Stimulated activated CD4-positive, alpha-beta T cell treated with anti-CD3 and anti-CD28 coated beads, Interleukin-12 subunit alpha, Interleukin-12 subunit beta, amount 100 ng/mL, for 48 hours (primary cell): ENCODE measurements at places on chromosomes 16 and 17.
A peak's percentile ranks its signal among the peaks of the same experiment; 100 is the strongest.

GRCh38 chr16:57786632-57787518, 15.4 kb downstream of the KIFC3 start:
- DNase-seq: no peak

DNA sequence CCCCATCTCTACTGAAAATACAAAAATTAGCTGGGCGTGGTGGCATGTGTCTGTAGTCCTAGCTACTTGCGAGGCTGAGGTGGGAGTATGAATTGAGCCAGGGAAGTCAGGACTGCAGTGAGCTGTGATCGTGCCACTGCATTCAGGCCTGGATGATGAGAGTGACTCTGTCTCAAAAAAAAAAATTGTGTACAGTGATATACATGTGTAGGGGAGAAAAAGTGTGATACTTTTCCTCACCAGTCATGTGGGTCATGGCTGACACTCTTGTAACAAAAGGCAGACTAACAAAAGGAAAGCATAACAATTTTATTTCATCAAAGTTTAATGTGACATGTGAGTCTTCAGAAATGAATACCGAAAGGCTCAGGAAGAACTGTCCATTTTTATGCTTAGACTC, 2.0 kb upstream of the ABCC12 start:
- DNase-seq: no peak

- no peak for DNase-seq
Observed at GRCh38 chr17:8749616-8750015, 5.0 kb upstream of the CCDC42 start.

GRCh38 chr17:67518876-67519275, 141.8 kb downstream of the PITPNC1 start:
- no peak for DNase-seq

DNA sequence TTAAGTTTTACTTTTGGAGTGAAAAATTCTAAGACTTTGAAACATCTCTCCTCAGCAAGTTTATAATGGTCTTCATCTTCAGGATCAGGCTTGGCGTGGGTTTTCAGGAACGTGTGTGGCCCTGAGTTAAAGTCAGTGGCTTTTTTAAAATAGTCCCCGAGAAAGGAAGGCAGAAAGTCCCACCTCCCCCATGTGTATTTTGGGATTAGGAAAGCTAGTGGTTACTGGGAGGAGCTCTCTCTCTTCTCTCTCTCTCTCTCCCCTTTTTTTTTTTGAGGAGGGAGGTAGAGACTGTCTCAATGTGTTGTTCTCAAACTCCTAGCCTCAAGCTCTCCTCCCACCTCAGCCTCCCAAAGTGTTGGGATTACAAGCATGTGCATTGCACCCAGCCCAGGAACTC, 213.2 kb downstream of the IRX3 start:
- DNase-seq: no peak

DNA sequence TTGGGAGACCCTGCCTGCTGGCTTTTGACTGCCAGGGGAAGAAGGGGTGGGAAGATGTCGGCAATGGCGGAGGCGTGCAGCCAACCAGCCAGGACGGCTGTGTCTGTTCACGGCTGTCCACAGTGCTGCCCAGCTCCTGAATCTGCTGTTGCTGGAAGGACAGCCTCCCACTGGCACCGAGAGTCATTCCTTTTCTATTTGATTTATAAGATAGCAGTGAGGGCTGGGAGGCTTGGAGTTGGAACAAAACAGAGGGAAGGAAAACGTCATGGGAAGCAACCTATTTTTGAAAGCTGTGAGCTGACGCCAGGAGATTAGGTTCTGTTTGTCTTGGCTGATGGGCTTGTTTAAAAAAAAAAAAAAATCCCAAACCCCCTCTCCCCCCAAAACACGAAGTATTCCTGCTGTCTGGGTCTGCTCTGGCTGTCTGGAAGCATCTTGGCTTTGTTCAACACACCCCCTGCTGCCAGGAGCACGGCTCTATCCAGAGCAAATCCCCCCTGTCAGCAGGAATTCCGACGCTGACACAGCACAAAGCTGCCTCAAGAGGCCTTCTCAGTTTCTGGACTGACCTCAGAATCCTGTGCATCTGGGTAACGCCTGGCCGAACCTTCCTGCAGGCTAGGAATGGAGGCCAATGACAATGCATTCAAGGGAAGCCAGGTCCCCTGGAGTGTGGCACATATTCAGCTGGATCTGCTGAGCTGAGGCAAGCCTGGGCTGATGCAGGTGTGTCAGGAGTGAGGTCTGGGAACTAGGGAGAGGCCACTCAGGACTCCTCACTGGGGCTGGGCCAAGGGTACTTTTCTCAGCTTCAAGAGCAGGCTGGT, 41.0 kb upstream of the SREBF1 start:
- DNase-seq: no peak

GRCh38 chr17:36104701-36105181, 1.1 kb downstream of the CCL4 start:
- DNase-seq: no peak

DNA sequence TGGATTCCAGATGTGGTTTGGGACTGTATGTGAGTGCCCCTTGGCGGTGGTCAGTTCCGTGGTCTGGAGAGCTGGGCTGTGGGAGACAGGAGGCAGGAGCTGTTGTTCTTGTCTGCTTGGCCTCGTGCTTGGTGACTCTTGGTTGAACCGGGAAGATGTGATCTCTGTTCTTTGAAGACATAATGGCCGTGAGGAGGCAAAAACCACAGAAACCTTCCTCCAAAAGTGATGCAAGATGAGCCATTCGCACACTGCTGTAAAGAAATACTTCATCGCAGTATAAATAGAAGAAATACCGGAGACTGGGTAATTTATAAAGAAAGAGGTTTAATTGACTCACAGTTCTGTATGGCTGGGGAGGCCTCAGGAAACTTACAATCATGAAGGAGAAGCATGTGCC, 128.8 kb downstream of the RAP1GAP2 start:
- DNase-seq: no peak

- DNase-seq: no peak
Observed at GRCh38 chr17:21523497-21524210, 147.5 kb downstream of the KCNJ12 start.

DNA sequence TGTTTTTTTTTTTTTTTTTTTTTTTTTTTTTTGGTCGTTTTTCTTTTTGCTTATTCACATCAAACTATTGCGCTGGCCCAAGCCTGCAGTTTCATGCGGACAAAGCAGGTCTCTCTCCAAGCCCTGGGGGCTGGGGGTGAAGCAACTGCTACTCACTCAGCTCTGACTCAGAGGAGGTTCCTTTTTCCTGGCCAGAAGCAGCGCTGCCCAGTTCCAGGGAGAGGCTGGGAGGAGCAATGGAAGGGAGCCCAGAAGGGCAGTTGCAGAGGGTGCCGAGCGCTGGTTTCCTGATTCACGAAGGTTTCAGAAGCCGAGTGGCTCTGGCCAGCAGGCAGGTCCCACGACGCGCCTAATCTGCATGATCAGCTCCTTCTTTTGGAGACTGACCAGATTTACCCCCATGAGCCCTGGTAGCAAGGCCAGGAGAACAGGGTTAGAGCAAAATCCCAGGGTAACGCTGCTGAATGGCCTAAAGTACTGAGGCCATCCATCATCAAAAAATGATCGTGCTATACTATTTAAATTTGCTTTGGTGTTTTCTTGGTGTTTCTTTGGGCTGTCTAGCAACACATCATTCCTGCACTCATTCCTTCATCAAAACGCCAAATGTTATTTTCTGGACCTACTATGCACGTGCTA, 144.7 kb upstream of the SOX9 start:
- no peak for DNase-seq

- peak; percentile 77 for DNase-seq
Observed at GRCh38 chr17:68290955-68291835, at the start of the genes ARSG and SLC16A6. ARSG (plus strand) TSS chr17:68291495; CDS start chr17:68307494, 15,999 bp downstream. SLC16A6 (minus strand) TSS chr17:68291127; CDS start chr17:68278320, 12,807 bp downstream.

DNA sequence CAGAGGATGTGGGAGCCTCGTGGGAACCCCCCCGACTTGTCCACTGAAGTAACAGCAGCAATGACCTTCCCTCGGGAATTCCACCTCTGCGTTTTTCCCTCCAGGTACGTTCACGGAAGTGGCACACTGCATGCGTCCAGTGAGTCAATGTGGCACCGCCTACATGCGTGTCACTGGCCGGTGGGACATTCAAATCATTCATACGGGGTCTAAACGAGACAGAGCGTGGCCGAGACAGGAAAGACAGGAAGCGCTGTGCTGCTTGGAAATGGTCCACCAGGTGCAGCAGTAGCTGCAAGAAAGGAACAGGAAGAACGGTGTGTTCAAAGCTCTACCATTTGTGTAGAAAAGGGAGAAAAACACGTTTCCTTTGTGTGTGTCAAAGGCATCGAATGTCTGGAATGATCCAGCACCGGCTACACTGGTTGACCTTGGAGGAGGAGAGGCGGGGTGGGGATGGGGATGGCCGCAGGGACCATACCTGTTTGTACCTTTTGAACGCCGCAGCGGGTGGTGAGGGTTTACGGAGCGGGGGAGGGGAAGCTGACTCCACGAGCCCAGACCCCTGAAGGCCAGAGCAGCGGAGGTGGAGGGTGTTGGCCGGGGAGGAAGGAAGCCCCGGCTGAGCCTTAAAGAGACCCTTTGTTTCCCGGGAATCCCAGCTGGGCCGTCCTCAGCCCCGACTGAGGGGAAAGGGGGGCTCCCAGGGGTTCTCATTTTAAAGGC, 1.7 kb upstream of the PGAP6 start:
- DNase-seq: no peak

- no peak for DNase-seq
Observed at GRCh38 chr17:82815790-82816305, 24.0 kb downstream of the ZNF750 start.

GRCh38 chr17:43860077-43860725, 13.2 kb downstream of the CD300LG start:
- DNase-seq: no peak

- no peak for DNase-seq
Observed at GRCh38 chr16:84532291-84532724, 27.8 kb upstream of the MEAK7 start.

DNA sequence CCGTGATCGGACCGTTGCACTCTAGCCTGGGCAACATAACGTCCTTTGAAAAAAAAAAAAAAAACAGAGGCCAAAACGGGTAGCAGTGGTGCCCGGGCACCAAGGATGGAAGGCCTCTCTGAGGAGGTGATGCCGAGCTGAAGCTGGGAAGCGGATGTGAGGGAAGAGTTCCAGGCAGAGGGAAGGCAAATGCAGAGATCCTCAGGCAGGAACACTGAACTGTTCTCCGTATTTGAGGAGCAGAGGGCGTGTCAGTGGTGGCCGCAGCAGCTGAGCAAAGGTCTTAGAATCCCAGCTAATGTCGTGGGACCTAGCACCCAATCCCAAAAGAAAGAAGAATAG, 656 bp upstream of the KCTD13 start:
- DNase-seq: no peak

- no peak for DNase-seq
Observed at GRCh38 chr16:4663465-4663776, 29.9 kb upstream of the NUDT16L1 start.

DNA sequence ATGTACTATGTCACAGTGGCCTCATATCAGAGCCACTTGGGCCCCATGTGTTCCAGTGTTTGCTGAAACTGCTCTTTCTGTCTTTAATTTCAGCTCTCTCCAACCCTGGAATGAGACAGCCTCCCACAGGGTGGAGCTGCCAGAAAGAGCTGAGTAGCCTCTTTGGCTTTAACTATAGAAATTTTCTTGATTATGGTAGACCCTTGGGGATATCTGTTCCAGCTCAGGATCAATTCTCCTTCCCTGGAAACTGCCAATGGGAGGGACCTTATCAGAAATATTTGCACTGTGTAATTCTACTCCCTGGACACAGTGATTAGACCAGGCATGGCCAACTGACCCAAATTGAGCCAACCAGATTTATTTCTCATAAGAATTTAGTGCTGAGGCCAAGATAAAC, 39.0 kb upstream of the KDM8 start:
- no peak for DNase-seq

DNA sequence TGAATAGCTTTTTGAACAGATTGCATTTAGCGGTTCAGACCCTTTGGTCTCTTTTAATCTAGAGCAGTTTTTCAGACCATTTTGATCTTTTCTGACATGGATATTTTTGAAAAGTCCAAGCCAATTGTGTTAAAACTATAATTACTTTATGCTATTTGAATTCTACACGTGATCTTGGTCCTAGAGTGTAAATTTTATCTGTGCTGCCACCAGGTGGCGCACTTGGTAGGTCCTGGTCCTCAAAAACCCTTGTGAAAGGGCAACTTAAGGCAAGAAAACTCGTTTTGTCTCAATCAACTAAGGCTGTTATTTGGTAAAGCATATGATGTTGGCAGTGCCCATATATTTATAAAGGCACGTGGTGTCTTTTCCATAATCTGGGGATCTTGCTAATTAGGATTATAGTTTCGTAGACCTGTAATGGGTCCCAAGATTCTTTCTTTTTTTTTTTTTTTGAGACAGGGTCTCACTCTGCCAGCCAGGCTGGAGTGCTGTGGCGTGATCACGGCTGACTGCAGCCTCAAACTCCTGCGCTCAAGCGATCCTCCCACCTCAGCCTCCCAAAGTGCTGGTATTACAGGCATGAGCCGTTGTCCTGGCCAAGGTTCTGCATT, 43.9 kb upstream of the TEX2 start:
- peak; percentile 39 for DNase-seq
